B cell (primary cell): ENCODE measurements at places on chromosomes 12 and 14. TPM values are rescaled to one million over a fixed set of nuclear protein-coding genes. Genes with fewer than 3 reads are reported as not detected.

MAP4K5 gene
- polyA plus RNA-seq, result 14.1 and 25.3 TPM in 2 replicates

FSCB gene
- not detected in 2 replicates for polyA plus RNA-seq

TEAD4 gene
- polyA plus RNA-seq, result not detected in 2 replicates

SMCO2 gene
- 0.15 TPM in 1 of 2 replicates, not detected in the other for polyA plus RNA-seq

TBC1D30 gene
- 0.06 and 0.07 TPM in 2 replicates for polyA plus RNA-seq

TBX3 gene
- polyA plus RNA-seq, result not detected in 2 replicates

SLC7A7 gene
- 18.7 and 33.4 TPM in 2 replicates for polyA plus RNA-seq

CLEC4C gene
- 0.63 and 1.4 TPM in 2 replicates for polyA plus RNA-seq

PAWR gene
- polyA plus RNA-seq, result 17.9 and 46.3 TPM in 2 replicates

SMIM10L1 gene
- polyA plus RNA-seq, result 3.6 and 4.2 TPM in 2 replicates

NXPH4 gene
- 3.5 and 5.6 TPM in 2 replicates for polyA plus RNA-seq
